ENCODE measurements at places on chromosomes 3 and 15.

DNA sequence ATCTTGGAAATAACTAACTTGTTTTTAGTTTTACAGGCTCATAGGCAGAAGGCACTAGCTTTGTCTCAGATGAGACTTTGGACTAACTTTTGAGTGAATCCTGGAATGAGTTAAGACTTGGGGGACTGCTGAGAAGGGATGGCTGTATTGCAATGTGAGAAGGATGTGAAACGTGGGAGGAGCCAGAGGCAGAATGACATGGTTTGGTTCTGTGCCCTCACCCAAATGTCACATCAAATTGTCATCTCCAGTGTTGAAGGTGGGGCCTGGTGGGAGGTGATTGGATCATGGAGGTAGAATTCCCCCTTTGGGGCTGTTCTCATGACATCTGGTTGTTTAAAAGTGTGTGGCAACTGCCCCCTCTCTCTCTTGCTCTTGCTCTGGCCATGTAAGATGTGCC lies 28.8 kb upstream of the CCDC50 start:
- no peak for DNase-seq

- DNase-seq: no peak
Observed at GRCh38 chr3:49652903-49653415, 21.2 kb upstream of the APEH start.

DNA sequence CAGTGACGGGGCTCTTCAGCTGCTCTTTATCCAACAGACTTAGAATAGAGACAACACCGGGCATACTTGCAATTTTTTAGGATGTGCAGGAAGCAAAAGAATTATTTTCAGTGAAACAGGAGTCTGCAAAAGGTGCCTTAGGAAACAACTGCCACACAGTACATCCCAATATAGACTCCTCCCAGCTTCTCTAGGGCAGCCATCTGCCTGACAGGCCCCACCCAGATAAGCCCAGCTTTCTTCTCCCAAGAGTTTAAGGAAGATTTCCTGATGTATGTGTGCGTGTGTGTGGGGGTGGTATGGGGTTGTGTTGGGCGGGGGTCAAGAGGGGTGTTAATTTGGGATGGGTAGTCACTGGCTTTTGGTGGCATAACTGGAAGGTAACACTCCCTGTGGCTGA lies 21.5 kb downstream of the MAP2K1 start:
- no peak for DNase-seq

- no peak for DNase-seq
Observed at GRCh38 chr3:100533176-100533575, 40.8 kb downstream of the TMEM45A start.

DNA sequence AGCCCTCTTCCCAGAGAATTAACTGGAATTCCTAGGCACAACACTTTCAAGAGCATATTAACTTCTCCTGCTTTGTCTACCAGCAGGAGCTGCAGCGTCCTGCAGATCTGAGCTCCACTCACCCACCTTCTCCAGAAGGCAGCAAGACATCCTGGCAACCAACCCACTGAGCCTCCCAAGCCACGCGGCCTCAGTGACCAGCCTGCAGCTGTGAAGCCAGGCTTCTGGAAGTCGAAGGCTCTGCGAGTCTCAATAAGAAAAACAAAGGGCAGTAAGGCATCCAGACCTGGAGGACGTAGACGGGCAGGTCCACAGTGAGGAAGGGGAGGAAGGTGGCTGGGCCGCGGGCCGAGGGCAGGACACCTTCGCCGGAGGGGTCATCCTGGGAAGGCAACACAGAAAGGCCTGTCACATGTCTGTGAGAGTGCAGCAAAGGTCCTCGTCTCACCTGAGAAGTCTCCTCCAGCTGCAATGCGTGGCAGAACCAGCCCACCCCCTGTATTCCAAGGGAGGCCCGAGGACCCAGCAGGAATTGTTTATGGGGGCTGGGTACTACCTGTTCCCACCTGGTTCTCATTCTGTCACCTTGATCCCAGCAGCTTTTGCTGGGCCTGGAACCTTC lies 36.2 kb downstream of the ZXDC start:
- DNase-seq: no peak

GRCh38 chr3:122681974-122682409 lies 1.4 kb downstream of the PARP14 start:
- no peak for DNase-seq

DNA sequence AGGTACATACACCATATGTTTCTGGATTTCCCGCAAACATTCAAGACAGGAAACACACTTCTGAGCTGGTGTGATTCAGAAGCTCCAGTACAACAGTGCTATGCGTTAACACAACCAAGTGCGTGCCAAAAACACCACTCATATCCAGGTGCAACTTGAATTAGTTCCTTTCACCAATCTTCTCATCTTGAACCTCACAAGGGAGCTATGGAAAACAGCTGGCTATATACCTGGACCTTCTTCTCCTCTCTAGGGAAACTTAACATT lies 31.3 kb downstream of the SUSD5 start:
- DNase-seq: no peak

GRCh38 chr3:23000371-23000770 lies 202.8 kb upstream of the UBE2E2 start:
- DNase-seq: no peak

- DNase-seq: no peak
Observed at GRCh38 chr3:89179355-89180001, 72.1 kb downstream of the EPHA3 start.

DNA sequence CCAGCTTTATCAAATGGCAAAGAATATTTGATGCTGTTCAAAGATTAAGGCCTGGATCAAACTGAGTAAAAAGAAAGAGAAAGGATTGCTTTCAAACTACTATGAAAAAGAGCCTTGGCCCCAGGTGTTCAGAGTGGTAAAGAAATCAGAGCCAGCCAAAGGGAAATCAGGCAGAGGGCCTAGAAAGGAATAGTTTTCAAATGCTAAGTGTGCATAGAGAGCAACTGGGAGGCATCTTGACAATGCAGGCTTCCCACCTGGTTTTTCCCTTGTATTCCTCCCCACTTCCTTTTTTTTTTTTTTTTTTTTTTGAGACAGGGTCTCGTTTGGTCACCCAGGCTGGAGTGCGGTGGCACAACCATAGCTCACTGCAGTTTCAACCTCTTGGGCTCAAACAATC lies 340.2 kb upstream of the ADAMTS9 start:
- no peak for DNase-seq

DNA sequence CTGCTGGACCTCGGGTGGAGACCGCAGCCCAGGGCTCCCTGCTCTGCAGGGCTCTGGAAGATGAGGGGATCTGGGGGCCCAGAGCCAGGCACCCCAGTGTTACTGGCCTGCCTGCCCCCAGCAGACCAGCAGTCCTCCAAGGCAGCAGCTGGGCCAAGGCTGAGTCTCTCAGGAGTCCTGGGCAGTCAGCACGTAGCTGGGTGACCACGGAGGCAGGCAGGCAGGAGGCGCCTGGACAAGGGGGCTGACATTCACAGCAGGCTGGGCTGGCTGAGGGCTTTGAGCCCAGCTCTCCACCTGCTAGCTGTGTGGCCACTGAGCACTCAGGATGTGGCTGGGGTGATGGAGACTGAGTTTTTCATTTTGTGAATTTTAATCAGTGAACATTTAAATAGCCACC lies 67.9 kb downstream of the IQSEC1 start:
- DNase-seq: no peak

GRCh38 chr15:90901175-90902039 lies 1.7 kb upstream of the MAN2A2 start:
- DNase-seq: no peak

- DNase-seq: no peak
Observed at GRCh38 chr3:143215059-143215458, 95.5 kb downstream of the CHST2 start.

DNA sequence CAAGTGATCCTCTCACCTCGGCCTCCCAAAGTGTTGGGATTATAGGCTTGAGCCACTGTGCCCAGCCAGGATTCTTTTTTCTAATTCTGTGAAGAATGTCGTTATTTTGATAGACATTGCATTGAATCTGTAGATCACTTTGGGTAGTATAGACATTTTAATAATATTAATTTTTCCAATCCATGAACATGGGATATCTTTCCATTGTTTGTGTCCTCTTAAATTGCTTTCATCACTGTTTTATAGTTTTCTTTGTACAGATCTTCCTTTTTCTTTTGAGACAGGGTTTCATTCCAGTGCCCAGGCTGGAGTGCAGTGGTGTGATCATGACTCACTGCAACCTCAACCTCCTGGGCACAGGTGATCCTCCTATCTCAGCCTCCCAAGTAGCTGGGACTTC lies 11.6 kb upstream of the KCTD6 start:
- DNase-seq: no peak

GRCh38 chr15:76529911-76530310 lies 193.3 kb downstream of the ISL2 start:
- DNase-seq: no peak

- DNase-seq: no peak
Observed at GRCh38 chr3:186930641-186931531, 560 bp downstream of the ST6GAL1 start.

GRCh38 chr3:145620002-145620401 lies 541.0 kb downstream of the PLOD2 start:
- DNase-seq: no peak

DNA sequence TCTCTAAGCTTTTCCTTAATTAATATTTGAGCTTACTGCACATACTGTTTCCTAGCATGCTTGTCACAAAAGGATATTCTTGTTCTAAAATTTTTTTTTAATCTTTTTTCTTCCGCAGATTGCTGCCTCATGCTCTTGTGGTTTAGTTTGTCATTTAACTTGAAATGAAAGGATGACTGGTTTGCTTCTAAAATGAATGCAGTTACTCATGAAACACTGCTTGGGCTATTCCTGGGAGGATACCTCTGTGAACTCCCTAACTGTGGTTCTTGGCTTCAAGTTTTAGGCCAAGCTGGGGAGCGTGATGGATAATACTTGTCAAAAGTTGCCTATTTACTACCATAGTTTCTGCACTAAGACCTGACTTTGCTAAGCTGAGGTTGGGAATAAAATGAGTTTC lies 64.0 kb downstream of the USP13 start:
- no peak for DNase-seq

DNA sequence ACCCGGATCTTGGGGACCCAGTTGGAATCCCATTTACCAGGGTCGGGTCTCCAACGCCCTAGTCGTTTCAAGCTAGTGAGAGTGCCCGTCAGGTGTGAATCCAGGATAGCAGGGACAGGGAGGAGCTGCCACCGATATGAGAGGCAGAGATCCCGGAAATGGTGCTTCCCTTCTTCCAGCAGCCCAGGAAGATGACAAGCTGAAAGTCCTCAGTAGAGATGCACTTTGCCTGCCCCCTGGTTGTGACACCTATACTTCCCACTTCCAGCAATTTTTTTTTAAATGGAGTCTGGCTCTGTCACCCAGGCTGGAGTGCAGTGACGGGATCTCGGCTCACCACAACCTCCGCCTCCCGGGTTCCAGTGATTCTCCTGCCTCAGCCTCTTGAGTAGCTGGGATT lies 503.0 kb downstream of the NTRK3 start:
- no peak for DNase-seq

- no peak for DNase-seq
Observed at GRCh38 chr3:171873580-171873979, 30.4 kb downstream of the TMEM212 start.

- DNase-seq: no peak
Observed at GRCh38 chr15:48644467-48644826, 1.1 kb downstream of the FBN1 start.

DNA sequence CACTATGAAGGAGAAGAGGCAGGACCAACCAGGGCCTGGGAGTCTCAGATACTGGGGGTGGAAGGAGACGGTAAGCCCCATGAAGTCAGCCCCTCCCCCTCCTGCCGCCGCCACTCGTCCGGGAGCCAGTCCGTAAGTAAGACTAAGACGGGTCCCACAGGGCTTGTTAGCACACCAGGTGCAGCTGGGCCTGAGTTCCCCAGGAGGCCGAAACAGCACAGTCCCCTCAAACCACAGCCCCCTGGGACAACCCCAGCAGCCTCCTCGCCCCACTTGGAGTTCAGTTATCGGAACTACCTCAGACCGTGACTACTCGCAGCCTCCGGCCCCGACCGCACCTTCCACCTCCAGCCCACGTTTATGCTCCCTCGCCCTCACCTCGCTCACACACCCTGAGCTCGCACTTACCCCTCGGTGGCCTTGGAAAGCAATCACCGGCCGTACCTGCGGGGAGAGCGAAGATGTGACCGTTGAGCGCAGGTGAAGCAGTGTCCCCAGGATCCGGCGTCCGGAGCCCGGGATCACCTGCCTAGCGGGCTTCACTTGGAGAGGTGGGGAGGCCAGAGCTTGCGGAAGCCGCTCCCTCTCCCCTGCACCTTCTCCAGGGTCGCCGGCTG lies 557 bp downstream of the ELL3 start:
- DNase-seq: no peak

DNA sequence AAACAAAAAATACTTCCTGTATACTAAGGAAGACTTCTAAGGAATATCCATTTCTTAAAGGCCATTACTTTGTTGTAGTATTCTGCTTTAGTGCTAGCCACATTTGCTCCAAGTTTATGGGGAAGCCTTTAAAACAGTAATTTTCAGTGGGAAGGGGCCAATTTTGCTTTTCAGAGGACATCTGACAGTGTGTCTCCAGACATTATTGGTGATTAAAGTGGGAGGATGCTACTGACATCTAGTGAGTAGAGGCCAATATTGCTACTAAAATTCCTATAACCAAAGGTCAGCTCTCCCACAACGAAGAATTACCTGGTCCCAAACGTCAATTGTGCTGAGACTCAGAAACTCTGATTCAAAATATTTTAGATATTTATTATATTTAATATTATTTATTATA lies 24.8 kb downstream of the SLC28A2 start:
- no peak for DNase-seq

DNA sequence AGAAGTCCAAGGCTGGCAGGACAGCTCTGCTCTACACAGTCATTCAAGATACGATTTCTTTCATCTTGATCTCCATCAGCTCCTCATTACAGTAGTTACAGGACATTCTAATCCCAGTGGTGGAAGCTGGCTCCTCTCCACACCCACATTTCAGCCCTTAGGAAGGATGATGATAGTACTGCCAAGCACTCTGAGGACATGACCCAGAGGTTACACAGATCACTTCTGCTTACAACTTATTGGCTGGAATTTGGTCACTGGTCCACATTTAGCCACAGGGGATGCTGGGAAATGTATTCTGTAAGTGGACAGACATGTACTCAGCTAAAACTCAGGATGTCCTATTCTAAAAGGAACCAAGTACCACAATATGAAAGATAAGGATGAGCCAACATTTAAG lies 77.1 kb downstream of the IQCH start:
- no peak for DNase-seq

GRCh38 chr15:39784125-39784524 lies 1.5 kb upstream of the FSIP1 start:
- DNase-seq: no peak

DNA sequence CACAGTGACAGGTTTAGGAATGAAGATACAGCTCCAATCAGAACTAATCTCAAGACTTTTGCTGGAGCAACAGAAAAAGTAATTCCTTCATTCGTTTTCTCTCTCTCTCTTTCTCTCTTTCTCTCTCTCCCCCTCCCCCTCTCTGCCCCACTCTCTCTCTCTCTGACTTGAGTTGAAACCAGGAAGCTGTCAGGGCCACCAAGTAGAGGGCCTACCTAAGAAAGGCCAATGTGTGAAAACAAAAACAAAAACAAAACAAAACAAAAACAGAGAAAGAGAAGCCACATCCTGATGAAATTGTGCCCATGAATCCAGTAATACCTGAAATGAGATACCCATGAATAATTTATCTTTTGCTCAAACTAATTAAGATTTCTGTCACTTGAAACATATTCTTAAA lies 72.9 kb downstream of the ATP8B4 start:
- no peak for DNase-seq

- no peak for DNase-seq
Observed at GRCh38 chr3:185397676-185398075, 34.7 kb downstream of the MAP3K13 start.

- DNase-seq: no peak
Observed at GRCh38 chr3:145906301-145906700, 254.7 kb downstream of the PLOD2 start.

- DNase-seq: no peak
Observed at GRCh38 chr15:90482124-90483011, 47.4 kb upstream of the CRTC3 start.
